Sigmoid colon (tissue), 7 donors: ENCODE measurements at places on chromosomes 1 and 21. TPM values are rescaled to one million over a fixed set of nuclear protein-coding genes. Genes with fewer than 3 reads are reported as not detected.

- no peaks in the 10 kb centered on the region for H3K27me3 ChIP-seq
Observed at GRCh38 chr1:233269656-233270055, 25.9 kb downstream of the PCNX2 start.

DNA sequence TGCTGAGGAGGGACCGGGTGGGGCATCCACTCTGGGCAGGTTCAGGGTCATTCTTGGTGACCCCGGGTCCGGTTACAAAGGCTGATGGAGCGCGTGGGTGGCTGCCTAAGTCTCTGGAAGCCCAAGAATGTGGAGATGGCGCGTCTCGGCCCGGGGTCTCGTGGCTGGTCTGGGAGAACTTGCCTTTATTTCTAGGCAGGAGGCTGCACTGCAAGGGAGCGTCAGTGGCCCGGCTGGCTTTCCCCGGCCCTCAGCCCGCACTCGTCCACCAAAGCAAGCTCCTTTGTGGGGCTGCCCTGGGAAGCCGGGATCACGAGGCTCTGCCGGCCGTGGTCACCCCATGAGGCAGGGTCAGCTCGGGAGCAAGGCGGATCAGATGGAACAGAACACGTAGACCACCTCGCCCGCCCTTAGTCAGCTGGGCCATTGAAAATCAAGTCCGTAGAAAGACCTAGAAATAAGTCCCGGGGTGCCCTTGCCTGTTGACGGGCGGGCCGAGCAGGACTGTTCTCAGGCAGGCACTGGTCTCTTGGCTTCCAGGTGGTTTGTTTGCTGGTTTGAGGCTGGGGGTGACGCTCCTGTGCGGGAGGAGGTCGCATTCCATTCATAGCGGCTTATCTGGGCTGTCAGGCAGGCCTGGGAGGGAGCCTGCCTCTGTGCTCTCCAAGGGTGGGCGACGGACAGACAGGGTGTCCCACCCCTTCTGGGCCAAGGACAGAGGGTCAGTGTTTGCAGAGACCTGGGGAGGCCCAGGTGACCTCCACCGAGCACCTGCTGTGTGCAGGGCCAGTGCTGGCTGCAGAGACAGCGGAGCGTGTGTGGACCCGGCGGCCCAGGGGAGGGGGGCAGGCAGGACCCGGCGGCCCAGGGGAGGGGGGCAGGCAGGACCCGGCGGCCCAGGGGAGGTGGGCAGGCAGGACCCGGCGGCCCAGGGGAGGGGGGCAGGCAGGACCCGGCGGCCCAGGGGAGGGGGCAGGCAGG is 25.8 kb downstream of the COL18A1 start:
- H3K27me3 ChIP-seq, result no peaks in the 10 kb centered on the region
- no peaks in the 10 kb centered on the region for H3K36me3 ChIP-seq
- no peak for DNase-seq

- no peak for DNase-seq
- H3K27ac ChIP-seq, result no peak overlapping the region
- H3K36me3 ChIP-seq, result no peaks in the 10 kb centered on the region
- H3K4me3 ChIP-seq, result no peak overlapping the region
- no peaks in the 10 kb centered on the region for H3K27me3 ChIP-seq
Observed at GRCh38 chr1:47915677-47916353, 81.4 kb downstream of the TRABD2B start.

- H3K4me1 ChIP-seq, result no peaks in the 10 kb centered on the region
- DNase-seq, result no peak
- H3K4me3 ChIP-seq, result no peak overlapping the region
- H3K27me3 ChIP-seq, result no peaks in the 10 kb centered on the region
Observed at GRCh38 chr1:22048351-22049192, 3.9 kb upstream of the CDC42 start.

DNA sequence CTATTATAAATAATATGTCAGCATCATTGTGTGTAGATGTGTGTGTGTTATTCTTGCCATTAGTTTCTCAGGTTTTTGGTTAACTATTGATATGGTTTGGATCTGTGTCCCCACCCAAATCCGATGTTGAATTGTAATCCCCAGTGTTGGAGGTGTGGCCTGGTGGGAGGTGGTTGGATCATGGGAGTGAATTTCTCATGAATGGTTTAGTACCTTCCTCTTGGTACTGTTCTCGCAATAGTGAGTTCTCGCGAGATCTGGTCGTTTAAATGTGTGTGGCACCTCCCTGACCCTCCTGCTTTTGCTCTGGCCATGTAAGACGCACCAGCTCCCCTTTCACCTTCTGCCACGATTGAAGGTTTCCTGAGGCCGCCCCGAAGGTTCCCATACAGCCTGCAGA is 9.6 kb upstream of the POFUT2 start:
- no peaks in the 10 kb centered on the region for H3K27me3 ChIP-seq
- no peaks in the 10 kb centered on the region for H3K36me3 ChIP-seq
- H3K4me1 ChIP-seq, result peaks cover 67% of the 10 kb centered on the region
- DNase-seq, result peak; percentile 40
- H3K27ac ChIP-seq, result peak overlapping the region; percentile 98

DNA sequence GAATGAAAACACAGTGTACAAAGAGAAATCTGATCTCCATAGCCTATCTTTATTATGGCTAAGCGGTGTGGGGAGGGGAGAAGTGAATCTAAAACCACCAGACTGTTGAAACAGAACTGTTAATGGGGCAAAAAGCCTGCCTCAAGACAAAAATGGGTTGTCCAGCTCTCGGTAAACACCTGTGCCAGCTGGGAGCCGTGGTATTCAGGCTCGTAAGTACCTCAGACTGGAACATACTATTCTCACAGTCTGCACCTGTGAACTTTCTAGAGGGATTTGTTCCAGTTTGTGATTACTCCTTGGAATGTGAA is 42.7 kb upstream of the ATP1A1 start:
- no peaks in the 10 kb centered on the region for H3K36me3 ChIP-seq
- no peaks in the 10 kb centered on the region for H3K4me1 ChIP-seq
- no peaks in the 10 kb centered on the region for H3K27me3 ChIP-seq
- no peak overlapping the region for H3K27ac ChIP-seq
- no peak for DNase-seq

DNA sequence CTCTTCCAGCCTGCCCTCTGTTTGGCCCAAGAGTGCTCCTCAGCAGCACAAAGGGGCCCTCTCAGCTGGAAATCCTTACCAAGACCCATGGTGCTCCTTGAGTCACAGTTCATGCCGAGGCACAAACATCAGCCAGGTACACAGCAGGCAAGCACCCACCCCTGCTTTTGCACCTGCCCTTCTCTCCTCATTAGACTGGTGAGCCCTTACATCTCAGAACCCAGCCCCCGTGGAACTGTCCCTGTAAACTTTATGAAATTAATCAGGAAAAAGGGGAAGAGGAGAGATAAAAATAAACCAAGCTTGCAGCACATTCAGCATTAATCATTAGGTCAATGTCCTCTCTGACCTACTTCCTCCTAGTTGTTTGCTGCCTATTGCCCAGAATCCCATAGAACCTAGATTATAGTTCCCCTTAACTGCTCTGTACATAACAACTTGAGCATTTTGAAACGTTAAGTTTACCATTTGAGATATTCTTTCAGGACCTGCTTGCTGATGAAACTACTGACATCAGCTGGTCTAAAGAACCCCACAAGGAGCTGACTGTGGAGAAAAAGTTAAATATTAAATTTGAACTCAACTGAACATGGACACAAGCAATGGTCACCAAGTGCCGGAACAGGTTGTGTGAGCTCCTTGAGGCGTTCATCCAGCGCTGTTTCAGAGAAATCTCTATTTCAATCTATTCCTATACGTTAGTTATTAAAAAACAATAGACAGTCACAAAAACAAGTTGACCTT is 738.4 kb downstream of the MATN1 start:
- H3K27ac ChIP-seq, result no peak overlapping the region
- H3K4me3 ChIP-seq, result no peak overlapping the region
- no peaks in the 10 kb centered on the region for H3K27me3 ChIP-seq
- H3K36me3 ChIP-seq, result no peaks in the 10 kb centered on the region
- H3K4me1 ChIP-seq, result no peaks in the 10 kb centered on the region

DNA sequence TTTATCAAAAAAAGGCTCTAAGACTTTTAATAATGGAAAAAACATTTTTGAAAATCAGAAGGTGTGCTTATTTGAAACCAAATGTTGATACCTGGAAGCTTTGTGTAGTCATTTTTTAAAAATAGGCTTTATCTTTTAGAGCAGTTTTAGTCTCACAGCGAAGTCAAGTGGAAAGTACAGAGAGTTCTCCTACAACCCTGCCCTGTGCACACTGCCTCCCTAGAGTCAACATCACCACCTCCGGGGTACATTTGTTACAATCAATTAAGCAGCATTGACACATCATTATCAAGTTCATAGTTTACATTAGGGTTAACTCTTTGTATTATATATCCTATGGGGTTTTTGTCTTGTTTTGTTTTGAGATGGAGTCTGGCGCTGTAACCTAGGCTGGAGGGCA is 10.7 kb upstream of the ERO1B start:
- no peak for DNase-seq
- H3K4me3 ChIP-seq, result no peak overlapping the region
- H3K27me3 ChIP-seq, result peaks cover 11% of the 10 kb centered on the region

GRCh38 chr1:226977643-226978431 is 37.7 kb downstream of the COQ8A start:
- H3K4me3 ChIP-seq, result no peak overlapping the region
- no peak for DNase-seq
- peaks cover 34% of the 10 kb centered on the region for H3K4me1 ChIP-seq
- no peak overlapping the region for H3K27ac ChIP-seq
- H3K36me3 ChIP-seq, result peaks cover 56% of the 10 kb centered on the region

GRCh38 chr1:83022206-83022605 is 976.7 kb downstream of the TTLL7 start:
- DNase-seq, result no peak
- no peaks in the 10 kb centered on the region for H3K4me1 ChIP-seq
- H3K36me3 ChIP-seq, result no peaks in the 10 kb centered on the region
- H3K27me3 ChIP-seq, result no peaks in the 10 kb centered on the region
- no peak overlapping the region for H3K27ac ChIP-seq

DNA sequence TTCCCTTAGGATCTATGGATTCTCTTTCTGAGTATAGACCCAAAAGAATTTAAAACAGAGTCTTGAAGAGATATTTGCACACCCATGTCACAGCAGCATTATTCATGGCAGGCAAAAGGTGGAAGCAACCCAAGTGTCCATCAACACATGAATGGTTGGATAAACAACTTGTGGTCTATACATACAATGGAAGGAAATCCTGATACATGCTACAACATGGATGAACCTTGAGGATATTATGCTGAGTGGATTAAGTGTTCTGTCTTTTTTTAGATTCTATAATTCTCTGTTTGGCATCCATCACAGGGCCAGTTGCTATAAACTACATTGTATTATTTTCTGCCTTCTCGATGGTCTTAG is 39.8 kb downstream of the PTPN14 start:
- H3K4me3 ChIP-seq, result no peak overlapping the region
- no peaks in the 10 kb centered on the region for H3K36me3 ChIP-seq
- no peak overlapping the region for H3K27ac ChIP-seq
- DNase-seq, result no peak

- peak; percentile 76 for DNase-seq
- H3K4me1 ChIP-seq, result peaks cover 25% of the 10 kb centered on the region
- H3K27me3 ChIP-seq, result no peaks in the 10 kb centered on the region
- no peaks in the 10 kb centered on the region for H3K36me3 ChIP-seq
Observed at GRCh38 chr1:155277902-155278688, 832 bp downstream of the HCN3 start.

DNA sequence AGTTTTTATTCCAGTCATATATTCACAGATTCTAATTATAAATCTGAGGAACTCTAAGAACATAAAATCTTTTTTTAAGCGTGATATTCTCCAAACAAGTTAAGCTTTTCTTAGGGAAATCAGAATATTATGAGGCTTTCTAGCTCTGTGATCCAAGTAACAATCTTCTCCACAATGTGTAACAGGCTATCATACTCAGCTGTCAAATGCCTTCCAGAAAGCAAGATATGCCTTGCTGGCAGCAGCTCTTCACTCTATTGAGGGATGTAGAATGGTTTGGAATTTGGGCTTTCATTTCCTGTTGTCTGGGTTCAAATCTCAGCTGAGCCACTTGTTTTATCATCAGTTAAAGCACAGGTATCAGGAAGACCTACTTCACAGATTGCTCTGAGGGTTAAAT is 446.5 kb downstream of the PTBP2 start:
- H3K27me3 ChIP-seq, result no peaks in the 10 kb centered on the region
- no peaks in the 10 kb centered on the region for H3K4me1 ChIP-seq
- no peak overlapping the region for H3K4me3 ChIP-seq
- no peak overlapping the region for H3K27ac ChIP-seq
- H3K36me3 ChIP-seq, result no peaks in the 10 kb centered on the region
- no peak for DNase-seq

- H3K27ac ChIP-seq, result no peak overlapping the region
- H3K36me3 ChIP-seq, result no peaks in the 10 kb centered on the region
- no peak overlapping the region for H3K4me3 ChIP-seq
- H3K27me3 ChIP-seq, result no peaks in the 10 kb centered on the region
- DNase-seq, result no peak
Observed at GRCh38 chr1:241716915-241717656, 65.0 kb downstream of the WDR64 start.

The MTMR11 gene
- 16.1 TPM for total RNA-seq

The RGS13 gene
- 0.36 TPM for total RNA-seq

The SYT14 gene
- total RNA-seq, result 0.28 TPM

The MRPS15 gene
- 70.3 TPM for total RNA-seq

The PIGR gene
- 8.6 TPM for total RNA-seq

The GBP7 gene
- total RNA-seq, result not detected

The PGLYRP3 gene
- not detected for total RNA-seq
